Uterus (tissue), 4 donors: ENCODE measurements at places on chromosomes 3 and 15. TPM values are rescaled to one million over a fixed set of nuclear protein-coding genes. Genes with fewer than 3 reads are reported as not detected.
A peak's percentile ranks its signal among the peaks of the same experiment; 100 is the strongest.

The DAPK2 gene
- 5.3 TPM for total RNA-seq

The ESYT3 gene
- 30.8 TPM for total RNA-seq

The C3orf20 gene
- total RNA-seq: not detected

The LIPH gene
- not detected for total RNA-seq

DNA sequence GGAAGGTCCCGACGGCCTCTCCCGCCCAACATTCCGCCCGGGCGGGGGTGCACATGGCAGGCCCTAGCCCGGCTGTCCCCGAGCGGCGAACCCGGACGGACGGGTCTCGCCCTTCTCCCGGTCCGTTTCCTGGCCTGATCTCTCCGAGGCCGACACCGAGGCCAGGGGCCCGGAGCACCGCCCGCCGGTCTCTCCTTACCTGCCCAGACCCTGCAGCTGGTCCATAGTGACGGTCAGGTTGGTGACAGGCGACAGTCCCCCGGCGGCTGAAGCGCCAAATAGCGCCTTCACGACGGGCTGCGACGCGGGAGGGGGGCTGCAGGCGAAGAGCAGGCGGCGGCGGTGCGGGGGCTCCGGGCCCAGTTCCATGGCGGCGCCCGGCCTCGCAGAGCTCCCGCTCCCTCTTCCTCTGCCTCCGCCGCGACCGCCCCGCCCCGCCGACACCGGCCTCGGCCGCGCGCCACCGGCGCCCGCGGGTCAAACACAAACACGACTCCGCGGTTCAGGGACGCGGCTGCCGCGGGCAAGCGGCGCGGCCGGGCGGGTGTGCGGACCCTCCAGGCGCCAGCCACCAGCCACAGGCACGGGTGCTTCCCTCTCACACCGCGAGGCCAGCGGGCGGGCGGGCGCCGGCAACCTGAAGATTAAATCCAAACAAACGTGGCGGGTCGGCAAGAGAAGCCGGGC is 495 bp downstream of the CDC25A start:
- DNase-seq: peak; percentile 23
- H3K4me3 ChIP-seq: peak overlapping the region; percentile 59
- no peaks in the 10 kb centered on the region for H3K4me1 ChIP-seq
- H3K36me3 ChIP-seq: no peaks in the 10 kb centered on the region

DNA sequence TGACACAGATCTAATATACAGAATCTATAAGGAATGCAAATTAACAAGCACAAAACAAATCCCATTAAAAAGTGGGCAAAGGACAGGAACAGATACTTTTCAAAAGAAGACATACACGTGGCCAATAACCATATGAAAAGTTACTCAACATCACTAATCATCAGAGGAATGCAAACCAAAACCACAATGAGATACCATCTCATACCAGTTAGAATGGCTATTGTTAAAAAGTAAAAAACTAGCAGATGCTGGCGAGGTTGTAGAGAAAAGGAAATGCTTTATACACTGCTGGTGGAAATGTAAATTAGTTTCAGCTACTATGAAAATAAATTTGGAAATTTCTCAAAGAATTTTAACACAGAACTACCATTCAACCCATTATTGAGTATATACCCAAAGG is 50.7 kb downstream of the ADAMTS17 start:
- no peaks in the 10 kb centered on the region for H3K36me3 ChIP-seq
- no peak overlapping the region for H3K4me3 ChIP-seq
- H3K4me1 ChIP-seq: no peaks in the 10 kb centered on the region
- H3K27me3 ChIP-seq: no peaks in the 10 kb centered on the region
